ENCODE measurements at places on chromosomes 13 and 19.

- DNase-seq: no peak
These were observed 125.9 kb downstream of the FGF14 start for GRCh38 chr13:102275969-102276368.

DNA sequence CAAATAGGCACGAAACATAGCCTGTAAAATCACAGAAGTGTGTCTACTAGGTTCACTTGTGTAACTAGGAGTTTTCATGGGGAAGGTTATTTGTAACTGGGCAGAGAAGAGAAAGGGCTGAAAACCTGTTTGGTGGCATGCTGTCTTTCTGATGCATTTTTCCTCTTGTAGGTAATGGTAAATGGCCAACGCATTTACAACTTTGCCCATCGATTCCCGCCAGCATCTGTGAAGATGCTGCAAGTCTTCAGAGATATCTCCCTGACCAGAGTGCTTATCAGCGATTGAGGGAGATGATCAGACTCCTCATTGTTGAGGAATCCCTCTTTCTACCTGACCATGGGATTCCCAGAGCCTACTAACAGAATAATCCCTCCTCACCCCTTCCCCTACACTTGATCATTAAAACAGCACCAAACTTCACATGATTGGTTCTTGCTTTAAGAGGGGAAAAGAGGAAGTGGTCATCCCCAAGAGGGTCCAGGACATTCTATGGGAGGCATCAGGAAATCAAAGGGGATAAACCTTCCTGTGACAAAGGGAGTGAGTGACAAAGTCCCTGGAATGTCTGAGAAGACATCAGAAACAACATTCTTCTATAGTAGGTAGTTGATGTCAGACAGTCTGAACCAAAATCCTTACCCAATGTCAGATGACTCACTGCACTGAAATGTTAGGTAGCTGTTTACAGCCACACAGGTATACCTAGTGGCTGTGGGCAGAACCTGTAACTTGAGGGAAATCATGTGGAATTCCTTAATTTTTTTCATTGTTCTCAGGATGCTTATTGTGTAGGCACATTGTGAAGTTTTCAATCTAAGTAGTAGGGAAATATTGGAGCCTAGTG lies 5.0 kb downstream of the LGALS14 start:
- no peak for DNase-seq

- no peak for DNase-seq
These were observed 11.2 kb upstream of the CEACAM19 start for GRCh38 chr19:44660081-44660480.

GRCh38 chr19:47176627-47177090 lies 46.0 kb downstream of the SAE1 start:
- DNase-seq: peak; percentile 22

GRCh38 chr19:28881616-28882015 lies 331.3 kb downstream of the UQCRFS1 start:
- no peak for DNase-seq

GRCh38 chr19:52296400-52296772 lies 583 bp upstream of the ZNF480 start:
- DNase-seq: no peak

DNA sequence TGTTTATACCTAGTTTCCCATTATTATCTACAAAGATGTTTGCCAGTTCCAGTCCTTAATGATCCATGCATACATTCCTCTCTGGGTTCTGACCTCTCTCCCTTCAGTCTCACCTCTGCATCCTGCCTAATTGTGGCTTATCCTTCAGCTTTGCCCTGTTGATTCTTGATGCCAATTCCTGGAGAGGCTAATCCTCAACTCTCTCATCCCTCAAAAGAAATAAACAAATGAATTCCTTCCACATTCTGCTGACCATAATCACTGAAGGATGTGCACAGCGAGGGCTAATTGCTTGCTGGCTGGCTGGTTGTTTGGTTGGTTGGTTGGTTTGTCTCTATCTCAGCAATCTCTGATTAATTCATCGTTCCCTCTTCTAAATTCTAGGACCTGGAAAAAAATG lies 113.8 kb downstream of the IRS2 start:
- DNase-seq: no peak

GRCh38 chr13:75352641-75353327 lies 129.2 kb downstream of the TBC1D4 start:
- no peak for DNase-seq

DNA sequence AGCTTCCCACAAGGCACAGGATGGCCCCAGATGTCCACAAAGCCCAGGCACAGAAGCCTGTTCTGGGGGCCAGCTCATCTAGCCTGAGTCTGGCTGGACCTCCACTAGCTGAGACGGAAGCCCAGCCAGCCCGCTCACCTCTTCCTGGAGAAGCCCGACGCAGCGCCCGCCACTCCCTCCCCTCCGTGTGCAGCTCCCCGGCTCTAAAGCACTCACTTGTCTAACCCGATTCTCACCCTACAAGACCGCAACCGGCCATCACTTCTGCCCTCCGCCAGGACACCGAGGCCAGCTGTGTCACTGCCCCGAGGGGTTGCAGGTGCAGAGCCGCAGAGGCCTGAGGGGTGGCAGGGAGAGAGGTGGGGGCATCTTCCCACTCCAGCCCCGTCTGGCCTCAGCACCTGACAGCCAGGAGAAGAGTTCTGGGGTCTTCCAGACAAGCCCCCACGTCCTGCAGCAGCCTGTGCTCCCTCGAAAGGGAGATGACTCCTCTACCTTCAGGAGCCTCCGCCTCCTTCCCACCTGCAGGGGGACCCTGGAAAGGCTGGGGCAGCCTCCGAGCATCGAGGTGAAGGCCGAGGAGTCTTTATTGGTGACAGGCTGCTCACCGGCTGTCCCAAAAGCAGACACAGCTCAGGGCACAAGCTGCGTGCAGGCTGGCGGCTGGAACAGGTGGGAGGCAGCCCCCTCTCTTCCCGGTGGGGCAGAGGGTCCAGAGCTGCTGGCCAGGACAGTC lies 5.9 kb upstream of the DIRAS1 start:
- no peak for DNase-seq

DNA sequence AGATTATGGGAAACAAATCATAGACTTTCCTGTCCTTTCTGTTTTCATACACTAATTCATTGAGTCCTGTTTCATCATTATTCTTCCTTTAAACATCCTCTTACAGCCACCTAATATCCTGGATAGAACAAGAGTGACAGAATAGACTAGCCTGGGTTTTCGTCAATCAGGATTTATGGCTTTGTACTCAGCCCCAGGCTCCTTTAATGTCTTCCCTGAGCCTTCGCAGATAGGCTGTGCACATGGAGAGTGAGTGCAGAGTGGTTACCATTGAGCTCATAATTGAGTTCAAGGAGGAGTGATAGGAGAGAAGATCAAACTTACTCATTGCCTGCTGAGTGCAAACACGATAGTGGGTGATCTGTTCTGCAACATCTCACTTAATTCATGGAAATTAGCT lies 304.9 kb downstream of the TDRD3 start:
- no peak for DNase-seq

All from stimulated activated CD4-positive, alpha-beta T cell treated with anti-CD3 and anti-CD28 coated beads, TNF-alpha, amount 100 ng/mL, for 24 hours (primary cell).